Stimulated activated CD4-positive, alpha-beta T cell treated with anti-CD3 and anti-CD28 coated beads, TNF-alpha, amount 100 ng/mL, for 24 hours (primary cell): ENCODE measurements at places on chromosomes 11 and 22.

- no peak for DNase-seq
Measured at GRCh38 chr22:31005535-31005934, 36.5 kb downstream of the TUG1 start.

DNA sequence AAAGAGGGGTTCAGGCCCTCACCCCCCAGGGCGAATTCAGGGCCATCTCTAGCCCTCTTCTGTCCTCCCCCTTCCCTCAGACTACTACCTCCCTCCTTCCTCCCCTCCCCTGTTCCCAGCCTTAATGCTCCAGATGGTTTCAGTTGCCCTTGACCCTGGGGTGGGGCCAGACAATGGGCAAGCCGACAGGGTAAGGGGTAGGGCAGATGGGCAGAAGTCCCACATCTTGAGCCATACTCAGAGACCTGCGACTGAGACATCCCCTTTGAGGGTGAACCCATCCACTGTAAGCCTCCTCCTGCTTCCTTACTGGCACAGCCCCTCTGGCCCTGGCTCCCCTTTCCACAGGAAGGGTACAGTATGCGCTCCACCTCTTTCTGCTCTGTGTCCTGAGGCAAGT lies 1.9 kb downstream of the RHBDD3 start:
- no peak for DNase-seq

- DNase-seq: no peak
Measured at GRCh38 chr11:99069856-99070444, 49.2 kb downstream of the CNTN5 start.

GRCh38 chr11:128343870-128344269 lies 243.5 kb downstream of the ETS1 start:
- no peak for DNase-seq

GRCh38 chr11:28615542-28615941 lies 507.4 kb downstream of the METTL15 start:
- DNase-seq: no peak

- no peak for DNase-seq
Measured at GRCh38 chr11:16280256-16280682, 76.1 kb downstream of the SOX6 start.

DNA sequence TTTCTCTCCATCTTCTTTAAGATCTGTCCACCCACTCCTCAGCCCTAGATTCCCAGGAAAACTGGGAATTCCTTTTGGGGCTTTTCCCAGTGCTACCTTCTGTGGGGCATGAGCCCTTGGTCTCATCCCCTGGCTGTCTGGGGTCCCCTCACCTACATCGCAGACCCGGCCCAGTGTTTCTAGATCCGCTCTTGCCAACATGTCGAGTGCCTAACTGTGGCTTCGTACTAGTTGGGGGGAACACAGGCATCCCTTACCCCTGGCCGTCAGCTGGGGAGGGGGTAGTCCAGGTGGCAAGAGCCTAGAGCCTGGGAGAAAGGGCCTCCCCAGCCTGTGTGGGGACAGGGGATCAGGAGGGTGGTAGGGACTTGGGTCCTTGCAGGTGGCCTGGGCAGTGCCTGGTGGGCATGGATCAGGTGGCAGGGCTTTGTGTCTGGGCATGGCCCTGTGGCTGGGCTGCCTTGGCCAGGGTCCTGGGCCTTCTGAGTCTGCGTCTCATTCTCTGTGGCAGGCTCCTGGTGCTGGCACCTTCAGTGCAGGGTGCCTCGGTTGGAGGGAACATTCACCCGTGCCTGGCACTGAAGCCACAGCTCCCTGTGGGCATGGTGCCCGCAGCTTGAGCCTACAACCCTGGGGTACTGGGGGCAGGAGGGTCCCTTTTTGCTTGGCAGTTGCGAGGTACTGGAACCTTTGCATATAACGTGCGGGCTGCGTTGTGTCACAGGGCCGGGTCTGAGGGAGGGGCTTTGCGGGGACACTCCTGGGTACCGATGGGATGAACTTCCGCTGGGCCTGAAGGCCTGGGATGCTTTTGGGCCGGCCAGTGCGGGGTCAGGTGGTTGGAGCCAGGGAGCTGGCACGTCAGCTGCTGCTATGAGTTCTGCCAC lies 4.1 kb downstream of the KCNQ1 start:
- DNase-seq: no peak

GRCh38 chr11:50037251-50037650 lies 4.6 kb downstream of the OR4C45 start:
- DNase-seq: no peak

- no peak for DNase-seq
Measured at GRCh38 chr22:23237201-23237798, 57.0 kb downstream of the BCR start.

DNA sequence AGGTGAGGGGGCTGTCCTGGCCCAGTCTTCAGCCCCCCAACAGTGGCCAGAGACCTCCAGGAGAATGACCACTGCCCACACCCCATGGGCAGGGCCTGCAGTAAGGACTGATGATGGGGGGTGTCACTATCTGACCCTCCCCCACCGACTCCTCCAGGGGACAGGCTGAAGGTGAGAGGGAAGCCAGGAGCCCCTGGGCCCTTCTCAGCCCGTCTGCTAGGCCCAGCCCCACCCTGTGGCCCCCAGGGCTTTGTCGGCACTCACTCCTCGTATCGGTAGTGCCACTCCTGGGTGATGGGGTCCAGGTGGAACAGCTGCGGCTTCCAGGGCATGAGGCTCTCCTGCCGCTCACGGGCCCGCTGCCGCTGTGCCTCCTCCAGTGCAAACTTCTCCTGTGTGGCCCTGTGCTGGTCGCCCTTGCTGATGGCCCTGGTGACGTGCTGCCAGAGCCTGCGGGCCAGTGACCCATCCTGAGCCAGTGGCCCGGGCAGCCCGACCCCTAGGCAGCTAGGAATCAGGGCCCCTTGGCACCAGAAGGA lies 35.4 kb upstream of the CARS1 start:
- no peak for DNase-seq

GRCh38 chr11:100612766-100613165 lies 74.3 kb upstream of the ARHGAP42 start:
- no peak for DNase-seq

GRCh38 chr11:693887-694562 lies 997 bp downstream of the DEAF1 start:
- DNase-seq: no peak

GRCh38 chr11:79110321-79110720 lies 330.5 kb downstream of the TENM4 start:
- no peak for DNase-seq

- no peak for DNase-seq
Measured at GRCh38 chr11:1000357-1001278, 35.9 kb downstream of the MUC6 start.

- DNase-seq: no peak
Measured at GRCh38 chr22:38135133-38135706, 24.7 kb upstream of the BAIAP2L2 start.
